ENCODE measurements at places on chromosomes 6 and 20. TPM values are rescaled to one million over a fixed set of nuclear protein-coding genes. Genes with fewer than 3 reads are reported as not detected.
A peak's percentile ranks its signal among the peaks of the same experiment; 100 is the strongest.

IP6K3 gene
- total RNA-seq = 6.8 TPM

- DNase-seq = no peak
Observed at GRCh38 chr20:62953839-62954703, 1.6 kb downstream of the SLC17A9 start.

- no peak for DNase-seq
Observed at GRCh38 chr6:127775371-127775770, 125.5 kb downstream of the THEMIS start.

DNA sequence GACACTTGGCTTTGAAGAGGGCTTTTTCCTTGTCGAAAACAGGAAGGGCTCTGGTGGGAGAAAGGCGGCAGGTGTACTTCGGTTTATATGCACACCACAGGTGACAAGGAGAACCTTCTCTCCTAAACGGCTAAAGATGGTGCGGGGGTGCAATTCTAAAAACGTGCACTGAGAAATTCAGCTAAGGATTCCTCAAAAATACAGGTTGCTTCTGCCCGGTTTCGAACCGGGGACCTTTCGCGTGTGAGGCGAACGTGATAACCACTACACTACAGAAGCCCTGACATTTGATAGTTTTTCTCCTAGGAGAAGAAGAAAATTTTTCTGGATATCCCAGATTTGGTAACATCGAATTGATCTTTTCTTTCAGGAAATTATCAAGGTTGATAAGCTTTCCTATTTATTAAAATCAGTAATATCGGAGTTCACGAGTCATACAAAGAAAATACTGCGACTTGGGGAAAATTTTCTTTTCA is 32.0 kb downstream of the POM121L2 start:
- DNase-seq = peak; percentile 63

- no peak for DNase-seq
Observed at GRCh38 chr6:66849843-66850242, 1142.8 kb upstream of the EYS start.

GRCh38 chr6:128507337-128508310 is 12.8 kb downstream of the PTPRK start:
- DNase-seq = peak; percentile 56

Measured in A172 (cell line).